ENCODE measurements at places on chromosomes 16 and 17. TPM values are rescaled to one million over a fixed set of nuclear protein-coding genes. Genes with fewer than 3 reads are reported as not detected.

The SCNN1B gene
- not detected for total RNA-seq

The TMEM204 gene
- total RNA-seq, result not detected

The CACNB1 gene
- total RNA-seq, result 3.6 TPM

The KRTAP4-5 gene
- not detected for total RNA-seq

The RRAD gene
- 0.66 TPM for total RNA-seq

The SP6 gene
- total RNA-seq, result 0.02 TPM

The ARHGAP44 gene
- total RNA-seq, result 2.5 TPM

The PABPN1L gene
- not detected for total RNA-seq

DNA sequence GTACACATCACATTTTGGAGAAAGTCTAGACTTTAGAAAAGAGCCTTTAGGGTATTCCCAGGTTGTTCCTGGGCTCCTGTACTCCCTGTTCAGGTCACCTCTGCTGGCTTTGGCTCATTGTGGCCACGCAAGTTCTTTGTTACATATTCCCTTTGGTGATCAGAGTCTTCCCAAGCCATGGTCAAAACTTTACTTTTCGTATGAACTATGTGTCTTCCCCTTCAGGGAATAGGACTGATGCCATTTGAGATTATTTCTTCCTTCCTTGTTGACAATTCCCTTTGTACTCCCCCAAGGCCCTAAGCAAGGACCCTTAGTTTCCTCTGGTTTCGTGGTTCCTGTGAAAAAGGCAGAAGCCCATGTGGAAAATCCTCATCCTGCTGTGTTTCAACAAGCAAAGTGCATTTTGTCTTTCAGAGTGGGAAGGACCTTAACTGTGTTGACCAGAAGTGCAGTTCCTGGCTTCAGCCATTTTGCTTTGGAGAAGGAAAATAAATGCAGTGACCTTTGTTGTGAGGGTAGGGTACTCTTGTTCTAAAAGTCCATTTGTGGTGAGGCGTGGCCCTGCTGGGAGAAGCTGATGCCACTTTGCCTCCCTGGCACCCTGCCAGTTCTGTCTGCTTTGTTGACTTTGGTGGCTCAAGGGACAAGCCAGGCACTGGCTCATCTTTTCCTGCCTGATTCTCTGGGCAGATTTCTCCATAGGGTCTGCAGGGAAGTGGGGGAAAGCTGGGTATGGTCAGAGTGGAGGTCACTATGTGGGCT is 55.1 kb downstream of the ZNRF1 start:
- peak; percentile 38 for DNase-seq

- no peak for DNase-seq
Observed at GRCh38 chr16:80025236-80025635, 424.7 kb upstream of the MAF start.

DNA sequence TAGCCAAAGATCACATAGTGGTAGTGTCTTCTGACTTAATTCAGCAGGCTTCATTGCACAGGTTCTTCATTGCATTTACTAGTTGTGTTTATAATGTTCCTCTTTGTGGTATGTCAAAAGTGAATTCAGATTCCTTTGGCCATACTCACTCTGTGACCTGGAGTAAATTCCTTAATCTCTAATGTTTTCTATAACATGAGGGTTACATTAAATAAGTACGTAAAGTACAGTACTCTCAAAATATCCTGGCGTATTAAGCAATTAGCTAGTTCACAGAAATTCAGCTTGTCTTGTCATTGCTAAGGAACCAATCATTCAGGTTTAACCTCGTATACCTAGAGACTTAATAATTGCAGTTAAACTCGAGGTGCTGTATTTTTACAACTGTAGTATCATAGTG is 4.2 kb downstream of the RPS6KB1 start:
- no peak for DNase-seq

DNA sequence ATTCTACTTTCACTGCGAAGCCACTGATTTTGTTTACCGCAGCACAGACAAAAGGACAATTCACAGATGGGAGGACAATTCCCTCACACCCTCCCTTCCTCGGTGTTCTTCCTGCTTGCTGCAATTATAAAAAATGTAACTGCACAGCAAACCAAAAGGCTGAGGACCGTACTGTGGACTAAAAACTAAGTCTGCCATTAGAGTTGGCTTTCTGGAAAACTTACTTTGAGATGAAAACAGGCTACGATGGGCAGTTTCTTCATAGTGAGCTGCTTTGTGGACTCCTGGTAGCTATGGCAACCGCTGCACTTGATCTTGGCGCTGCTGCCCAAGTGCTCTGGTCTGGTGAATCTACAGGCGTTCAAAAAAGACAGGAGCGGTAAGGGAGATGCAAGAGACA is 35.2 kb downstream of the USP22 start:
- no peak for DNase-seq

DNA sequence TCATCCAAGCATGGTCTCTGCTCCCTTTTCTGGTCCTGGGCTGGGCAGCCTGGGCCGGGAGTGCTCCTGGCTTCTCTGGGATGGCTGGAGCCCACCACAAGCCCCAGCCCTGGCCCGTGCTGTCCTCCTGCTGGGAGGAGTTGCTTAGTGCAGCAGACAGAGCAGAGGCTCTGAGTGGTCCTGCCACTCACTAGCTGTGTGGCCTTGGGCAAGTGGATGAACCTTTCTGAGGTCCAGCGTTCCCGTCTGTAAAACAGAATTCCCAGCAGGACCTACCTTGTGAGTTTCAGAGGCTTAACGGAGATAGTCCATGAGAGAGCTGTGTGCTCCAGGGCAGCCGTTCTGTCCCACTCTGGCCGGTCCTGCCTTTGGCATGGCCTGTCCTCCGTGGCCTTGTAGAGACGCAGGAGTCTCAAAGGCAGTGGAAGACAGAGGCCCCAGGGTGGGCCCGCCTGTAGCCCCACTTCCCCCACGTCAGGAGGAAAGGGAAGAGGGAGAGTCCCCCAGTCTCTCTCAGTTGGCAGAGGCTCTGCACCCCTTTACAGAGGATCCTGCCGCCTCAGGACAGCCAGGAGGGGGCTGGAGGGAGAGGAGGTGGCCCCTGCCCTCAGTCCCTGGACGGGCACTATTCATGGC is 7.8 kb downstream of the MYO15B start:
- no peak for DNase-seq

DNA sequence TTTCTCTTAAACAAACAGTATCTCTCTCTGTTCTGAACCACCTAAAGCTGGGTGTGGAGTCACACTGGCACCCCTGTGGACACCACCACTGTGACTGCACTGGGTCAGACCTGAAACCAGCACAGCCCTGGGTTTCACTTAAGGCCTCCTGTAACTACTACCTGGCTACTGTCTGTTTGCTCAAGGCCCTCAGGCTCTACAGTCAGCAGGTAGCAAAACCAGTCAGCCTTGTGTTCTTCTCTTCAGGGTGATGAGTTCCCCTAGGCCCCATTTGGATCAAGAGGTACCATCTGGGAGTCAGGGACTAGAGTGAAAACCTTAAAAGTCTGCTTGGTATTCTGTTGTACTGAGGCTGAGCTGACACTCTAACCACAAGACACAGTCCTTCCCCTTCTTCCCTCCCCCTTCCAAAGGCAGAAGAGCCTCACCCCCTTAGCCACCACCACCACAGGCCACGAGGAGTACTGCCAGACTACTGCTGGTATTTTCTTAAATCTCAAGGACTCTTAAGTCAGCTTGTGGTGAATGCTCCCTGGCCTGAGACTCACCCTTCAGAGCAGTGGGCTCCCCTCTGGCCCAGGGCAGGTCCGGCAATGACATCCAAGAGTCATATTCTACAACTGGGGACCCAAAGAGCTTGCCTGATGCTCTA is 153.2 kb upstream of the MON1B start:
- DNase-seq, result no peak

DNA sequence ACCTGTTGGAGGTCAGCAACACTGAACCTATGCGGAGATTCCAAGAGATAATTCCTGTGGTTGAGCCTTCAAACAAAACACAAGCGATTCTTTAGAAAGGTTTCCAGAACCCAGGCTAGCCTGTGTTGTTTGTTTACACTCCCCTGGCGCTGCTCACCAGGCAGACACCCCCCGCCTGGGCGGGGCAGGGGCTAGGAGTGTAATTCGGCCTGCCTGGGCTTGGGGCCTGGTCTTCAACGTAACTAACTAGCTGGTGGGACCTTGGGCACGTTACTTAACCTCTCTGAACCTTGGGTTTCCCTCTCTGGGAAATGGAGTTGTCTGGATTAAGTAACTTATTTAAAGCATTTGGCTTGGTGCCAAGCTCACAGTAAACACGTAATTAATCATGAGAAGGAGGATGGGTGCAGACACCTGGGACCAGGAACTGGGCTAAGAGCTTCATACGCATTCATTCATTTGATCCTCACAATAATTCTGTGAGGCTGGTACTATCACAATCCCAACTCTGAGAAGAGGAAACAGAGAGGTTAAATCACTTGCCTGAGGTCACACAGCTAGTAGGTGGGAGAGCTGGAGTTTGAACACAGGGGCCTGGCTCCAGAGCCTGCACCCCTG is 7.6 kb upstream of the ARHGAP27 start:
- DNase-seq, result no peak

GRCh38 chr16:80682421-80683070 is 121.9 kb downstream of the CDYL2 start:
- DNase-seq, result no peak

- no peak for DNase-seq
Observed at GRCh38 chr16:65772134-65772732, 594.3 kb upstream of the CDH5 start.

- no peak for DNase-seq
Observed at GRCh38 chr16:4380119-4381063, 8.7 kb downstream of the VASN start.

GRCh38 chr16:10966129-10966528 is 21.8 kb downstream of the CLEC16A start:
- no peak for DNase-seq

- DNase-seq, result no peak
Observed at GRCh38 chr16:28984091-28984490, 761 bp upstream of the LAT start.

- no peak for DNase-seq
Observed at GRCh38 chr17:6427279-6427781, 7.6 kb downstream of the AIPL1 start.

DNA sequence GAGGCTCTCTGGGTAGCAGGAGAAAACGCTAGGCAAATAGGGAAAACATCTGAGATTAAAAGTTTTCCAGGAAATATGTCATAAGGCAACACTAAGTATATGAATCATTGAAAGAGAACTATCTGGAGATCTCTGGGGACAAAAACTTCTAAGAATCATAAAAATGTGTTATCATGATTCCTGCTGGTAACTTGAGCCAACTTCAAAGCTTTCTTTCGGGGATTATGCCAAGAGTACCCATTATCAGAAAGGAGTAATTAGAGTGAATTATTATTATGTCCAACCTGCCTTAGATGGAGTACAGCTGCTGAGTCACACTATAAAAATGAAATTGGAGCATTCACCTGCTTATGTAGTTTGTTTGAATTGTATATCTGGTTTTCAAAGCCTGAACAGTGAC is 488.5 kb upstream of the SOX9 start:
- DNase-seq, result no peak

GRCh38 chr16:11142261-11142630 is 113.8 kb downstream of the SOCS1 start:
- no peak for DNase-seq

DNA sequence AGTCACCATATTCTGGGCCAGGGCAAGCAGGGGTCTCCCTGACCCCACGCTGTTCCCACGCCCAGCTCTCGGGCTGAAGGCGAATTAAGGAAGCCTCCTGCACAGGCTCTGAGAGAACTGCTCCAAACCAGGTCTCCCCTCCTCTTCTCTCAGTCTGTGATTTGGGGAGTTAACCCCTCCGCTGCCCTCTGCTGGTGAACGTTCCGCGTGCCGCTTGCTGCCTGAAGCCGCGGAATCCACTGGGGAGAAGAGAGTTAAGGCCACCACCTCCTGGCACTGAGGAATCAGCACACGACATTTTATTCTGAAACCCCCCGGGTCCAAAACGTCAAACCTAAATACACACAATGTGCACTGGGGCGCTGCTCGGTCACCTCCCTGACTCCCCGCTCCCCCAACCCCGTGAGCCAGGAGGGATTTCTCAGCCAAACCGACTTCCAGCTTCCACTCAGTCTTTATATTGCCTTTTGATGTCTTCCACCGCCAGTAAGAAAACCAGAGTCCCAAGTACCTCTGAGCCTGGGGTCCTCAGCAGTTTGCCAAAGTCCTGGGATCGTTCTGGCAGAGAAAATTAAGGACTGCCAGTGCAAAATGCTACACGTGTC is 54.4 kb upstream of the RCVRN start:
- peak; percentile 69 for DNase-seq

DNA sequence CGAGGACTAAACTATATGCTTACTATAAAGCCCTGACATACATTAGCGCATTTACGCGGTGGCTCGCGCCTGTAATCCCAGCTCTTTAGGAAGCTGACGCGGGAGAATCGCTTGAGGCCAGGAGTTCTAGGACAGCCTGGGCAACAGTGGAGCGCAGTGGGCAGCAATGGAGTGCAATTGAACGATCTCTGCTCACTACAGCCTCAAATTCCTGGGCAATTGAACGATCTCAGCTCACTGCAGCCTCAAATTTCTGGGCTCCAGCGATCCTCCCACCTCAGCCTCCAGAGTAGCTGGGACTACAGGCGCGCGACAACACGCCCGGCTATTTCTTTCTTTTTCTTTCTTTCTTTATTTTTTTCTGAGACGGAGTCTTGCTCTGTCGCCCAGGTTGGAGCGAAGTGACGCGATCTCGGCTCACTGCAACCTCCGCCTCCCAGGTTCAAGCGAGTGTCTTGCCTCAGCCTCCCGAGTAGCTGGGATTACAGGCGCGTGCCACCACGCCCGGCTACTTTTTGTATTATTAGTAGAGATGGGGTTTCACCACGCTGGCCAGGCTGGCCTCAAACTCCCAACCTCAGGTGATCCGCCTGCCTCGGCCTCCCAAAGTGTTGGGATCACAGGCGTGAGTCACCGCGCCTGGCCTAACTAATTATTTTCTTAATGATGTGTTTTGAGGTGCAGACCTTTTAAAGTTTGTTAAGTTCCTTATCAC is 506 bp upstream of the COG7 start:
- no peak for DNase-seq

DNA sequence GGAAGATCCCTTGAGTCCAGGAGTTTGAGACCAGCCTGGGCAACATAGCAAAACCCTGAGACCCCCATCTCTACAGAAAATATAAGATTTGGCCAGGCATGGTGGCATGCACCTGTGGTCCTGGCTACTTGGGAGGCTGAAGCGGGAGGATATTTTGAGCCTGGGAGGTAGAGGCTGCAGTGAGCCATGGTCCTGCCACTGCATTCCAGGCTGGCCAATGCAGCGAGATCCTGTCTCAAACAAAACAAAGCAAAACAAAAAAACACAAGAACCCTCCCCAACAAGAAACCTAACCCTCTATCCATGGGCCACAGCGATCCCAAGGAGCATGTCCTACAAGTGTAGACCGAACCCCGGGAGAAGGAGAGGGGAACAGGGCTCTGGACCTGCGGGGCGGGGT is 133.3 kb downstream of the MGAT5B start:
- no peak for DNase-seq

- DNase-seq, result no peak
Observed at GRCh38 chr16:89918453-89919347, at the start of gene MC1R. Gene MC1R, plus strand, starts transcription at chr16:89918862. Its CDS starts 397 bp downstream, at chr16:89919259.

GRCh38 chr16:11144122-11144521 is 111.9 kb downstream of the SOCS1 start:
- DNase-seq, result no peak

- peak; percentile 51 for DNase-seq
Observed at GRCh38 chr17:45316434-45317110, at the start of gene MAP3K14. Gene MAP3K14, minus strand, starts transcription at chr17:45317020. Its CDS starts 26,275 bp downstream, at chr17:45290745.

- no peak for DNase-seq
Observed at GRCh38 chr16:29699324-29700219, 20.6 kb downstream of the QPRT start.

GRCh38 chr17:1179112-1179817 is 516 bp downstream of the ABR start:
- DNase-seq, result no peak
